Activated CD4-positive, alpha-beta T cell treated with anti-CD3 and anti-CD28 coated beads for 1 hour (primary cell): ENCODE measurements at places on chromosomes 6 and 20.

GRCh38 chr6:73980096-73980495 lies 284.1 kb downstream of the CD109 start:
- no peak for DNase-seq

- no peak for DNase-seq
These were observed 27.6 kb downstream of the MRAP2 start for GRCh38 chr6:84061174-84061573.

GRCh38 chr20:33757046-33757445 lies 25.2 kb downstream of the ZNF341 start:
- no peak for DNase-seq

DNA sequence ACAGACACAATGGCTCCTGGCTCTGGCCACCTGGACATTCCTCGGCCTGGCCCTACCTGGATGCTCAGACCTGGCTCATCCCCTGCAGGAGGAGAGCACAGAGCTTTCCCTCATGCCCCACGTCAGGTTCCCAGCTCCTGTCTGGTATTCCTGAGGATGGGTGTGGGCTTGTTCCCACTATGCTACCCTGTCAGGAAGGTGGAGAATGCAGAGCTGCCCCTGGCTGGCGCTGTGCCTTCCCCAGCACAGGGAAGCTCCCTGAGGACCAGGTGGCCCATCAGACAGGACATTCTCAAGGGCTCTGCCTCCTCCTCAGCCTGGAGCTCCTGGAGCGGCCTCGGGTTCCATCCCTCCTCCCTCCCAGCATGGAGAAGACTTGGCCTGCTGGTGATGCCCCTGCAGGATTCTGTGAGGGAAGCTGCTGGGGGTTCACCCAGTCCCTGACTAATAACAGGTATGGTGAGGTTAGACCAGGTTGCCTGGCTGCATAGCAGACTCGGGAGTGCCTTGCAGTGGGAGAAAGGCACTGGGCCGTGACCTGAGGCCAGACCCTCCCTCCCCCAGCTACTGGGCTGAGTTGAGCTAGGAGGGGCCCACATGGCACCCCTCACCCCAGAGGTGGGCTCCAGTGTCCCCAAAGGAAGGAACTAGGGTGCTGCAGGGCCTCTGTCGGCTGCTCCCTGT lies 156.0 kb upstream of the MLN start:
- DNase-seq, result no peak

DNA sequence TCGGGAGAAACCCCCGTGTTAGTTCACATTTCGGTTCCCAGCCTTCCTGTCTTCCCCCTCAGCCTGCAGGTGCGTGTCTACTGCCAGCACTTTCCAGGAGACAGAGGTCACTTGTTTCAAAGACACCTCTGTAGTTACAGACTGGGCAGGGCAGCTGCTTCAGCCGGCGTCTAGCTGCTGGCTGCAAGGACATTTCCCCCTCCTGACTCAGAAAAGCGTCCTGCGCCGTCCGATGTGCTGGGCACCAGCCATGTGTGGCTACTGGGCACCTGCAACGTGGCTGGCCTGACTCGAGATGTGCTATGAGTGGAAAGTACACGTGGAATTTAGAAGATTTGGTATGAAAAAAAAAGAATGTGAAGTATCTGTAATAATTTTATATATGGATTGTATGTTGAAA lies 37.6 kb downstream of the RRBP1 start:
- no peak for DNase-seq

DNA sequence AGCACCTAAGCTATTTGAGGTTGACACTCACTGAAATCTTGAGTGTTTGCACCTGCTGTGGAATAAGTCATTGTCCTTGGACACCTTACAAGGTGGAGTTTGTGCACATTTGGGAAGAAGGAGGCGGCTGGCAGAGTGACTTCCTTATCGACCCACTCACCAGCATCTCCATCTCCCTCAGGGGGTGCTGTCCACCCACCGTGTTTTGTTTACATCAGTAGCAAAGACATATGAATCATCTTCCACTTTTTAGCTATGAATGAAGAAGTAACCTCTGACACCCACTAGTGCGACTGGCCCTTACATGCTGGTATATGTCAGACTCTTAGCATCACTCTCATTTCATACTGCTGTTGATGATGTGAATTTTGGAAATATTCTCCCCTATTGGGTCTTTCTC lies 119.5 kb upstream of the SGK1 start:
- DNase-seq, result no peak

- no peak for DNase-seq
These were observed 18.4 kb upstream of the CCDC167 start for GRCh38 chr6:37518116-37518515.

- DNase-seq, result no peak
These were observed 48.4 kb downstream of the CEP43 start for GRCh38 chr6:167047554-167047953.

- DNase-seq, result no peak
These were observed 46.6 kb downstream of the NDUFAF5 start for GRCh38 chr20:13831476-13831875.

DNA sequence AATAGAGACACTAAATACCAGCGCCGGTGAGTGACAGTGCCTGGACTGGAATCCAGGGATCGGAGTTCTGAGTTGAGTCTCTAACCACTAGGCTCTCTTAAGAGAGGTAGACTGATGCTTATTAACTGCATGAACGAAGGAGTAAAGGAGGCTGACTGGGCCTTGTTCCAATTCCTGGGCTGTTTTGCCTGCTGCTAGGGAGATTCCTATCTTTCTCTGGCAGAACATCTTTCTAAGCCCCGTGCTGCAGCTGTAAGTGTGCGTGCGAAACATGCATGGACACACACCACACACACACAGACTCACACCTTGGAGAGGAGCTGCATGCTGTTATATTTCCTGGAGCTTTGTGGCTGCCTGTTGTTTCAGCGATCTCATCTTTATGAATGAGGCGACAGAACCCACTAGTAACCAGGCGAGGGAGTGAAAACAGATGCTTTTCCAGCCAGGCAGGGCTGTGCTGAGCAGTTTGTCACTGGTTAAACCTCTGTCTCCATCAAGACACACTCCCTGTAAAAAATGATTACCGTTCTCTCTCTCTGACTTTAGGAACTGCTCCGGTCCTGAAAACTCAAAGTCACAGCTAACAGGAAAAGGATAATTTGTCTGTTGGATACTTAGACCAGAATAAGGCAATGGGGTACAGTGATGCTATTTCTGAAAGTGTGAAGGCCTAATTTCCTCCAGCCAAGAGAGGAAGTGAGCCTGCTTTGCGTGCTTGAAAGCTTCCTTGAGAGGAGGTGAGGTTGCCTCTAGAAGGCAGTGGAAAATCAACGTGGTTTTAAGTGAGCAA lies 157.4 kb upstream of the ZNF217 start:
- no peak for DNase-seq

GRCh38 chr6:32852018-32852843 lies 1.3 kb downstream of the TAP1 start:
- DNase-seq, result no peak

GRCh38 chr6:166600931-166601330 lies 14.5 kb upstream of the RAMACL start:
- DNase-seq, result no peak

- DNase-seq, result no peak
These were observed 169.5 kb downstream of the TASP1 start for GRCh38 chr20:13469262-13469661.

DNA sequence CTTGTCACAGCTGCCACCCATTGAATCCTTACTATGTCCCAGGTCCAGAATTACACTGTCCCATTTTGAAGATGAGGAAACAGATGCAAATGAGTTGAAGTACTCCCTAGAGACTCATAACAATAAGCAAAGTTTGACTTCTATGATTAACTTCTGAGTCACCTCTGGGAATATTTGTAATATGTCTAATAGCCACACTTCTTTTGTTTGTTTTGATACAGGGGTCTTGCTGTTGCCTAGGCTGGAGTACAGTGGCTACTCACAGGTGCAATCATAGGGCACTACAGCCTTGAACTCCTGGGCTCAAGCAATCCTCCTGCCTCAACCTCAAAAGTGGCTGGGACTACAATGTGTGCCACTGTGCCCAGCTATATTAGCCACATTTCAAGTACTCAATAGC lies 11.4 kb upstream of the SOX12 start:
- DNase-seq, result no peak

DNA sequence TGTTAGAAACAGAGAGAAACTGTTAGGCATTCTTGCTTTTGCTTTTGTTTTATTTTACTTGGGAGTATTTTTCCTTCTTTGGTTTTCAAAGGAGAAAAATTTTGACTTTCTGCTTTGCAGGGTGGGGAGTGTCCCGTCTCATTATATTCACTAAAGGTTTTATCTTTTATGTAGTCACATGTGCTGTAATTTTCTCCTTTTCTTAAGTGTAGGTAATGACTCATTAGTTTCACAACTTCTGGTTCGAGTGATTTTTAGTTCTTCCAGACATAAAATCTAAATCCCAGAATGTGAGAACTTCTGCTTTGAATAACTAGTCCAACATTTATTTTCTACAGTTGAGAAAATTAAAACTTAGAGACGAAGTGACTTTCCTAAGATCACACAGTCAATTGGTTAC lies 37.7 kb downstream of the ADGRF1 start:
- DNase-seq, result no peak

GRCh38 chr20:10276878-10277580 lies 58.4 kb downstream of the SNAP25 start:
- DNase-seq, result no peak

DNA sequence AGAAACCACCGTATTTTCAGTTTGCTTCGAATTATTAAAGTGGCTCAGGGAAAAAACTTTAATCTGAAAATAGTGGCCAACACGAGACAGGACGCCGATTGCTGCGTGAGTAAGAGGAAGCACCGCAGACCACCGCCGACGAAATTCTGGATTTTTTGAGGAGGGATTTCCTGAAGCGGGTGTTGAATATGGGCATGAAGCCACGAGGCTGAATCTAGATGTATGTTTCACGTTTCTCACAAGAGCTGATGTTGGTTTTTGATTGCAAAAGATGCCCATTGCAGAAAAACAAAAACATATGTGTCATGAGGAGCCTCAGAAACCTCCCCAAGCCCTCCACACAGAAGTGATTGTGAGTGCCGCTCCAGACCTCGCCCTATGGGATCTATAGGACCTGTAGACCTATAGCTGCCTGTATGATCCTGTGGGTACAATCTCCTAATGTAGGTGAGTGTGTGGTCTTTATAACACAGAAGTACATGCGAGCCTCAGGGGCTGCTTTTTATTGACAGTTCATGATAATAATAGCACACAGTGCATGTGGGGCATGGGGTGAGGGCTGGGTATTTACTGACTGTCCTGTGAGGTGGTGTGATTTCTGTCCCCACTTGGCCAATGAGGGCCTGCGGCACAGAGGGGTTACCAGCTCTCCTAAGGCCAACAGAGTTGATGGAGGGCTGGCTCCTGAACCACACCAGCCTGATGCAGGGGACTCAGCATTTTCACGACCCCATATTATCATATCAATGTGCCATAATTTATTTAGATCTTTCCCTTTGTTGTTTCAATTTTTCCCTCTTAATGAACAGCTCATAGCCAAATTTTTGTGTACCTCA lies 243.9 kb downstream of the DLL1 start:
- no peak for DNase-seq

- no peak for DNase-seq
These were observed 698 bp upstream of the LRP11 start for GRCh38 chr6:149864578-149865535.
